ENCODE measurements at places on chromosomes 4 and X.

DNA sequence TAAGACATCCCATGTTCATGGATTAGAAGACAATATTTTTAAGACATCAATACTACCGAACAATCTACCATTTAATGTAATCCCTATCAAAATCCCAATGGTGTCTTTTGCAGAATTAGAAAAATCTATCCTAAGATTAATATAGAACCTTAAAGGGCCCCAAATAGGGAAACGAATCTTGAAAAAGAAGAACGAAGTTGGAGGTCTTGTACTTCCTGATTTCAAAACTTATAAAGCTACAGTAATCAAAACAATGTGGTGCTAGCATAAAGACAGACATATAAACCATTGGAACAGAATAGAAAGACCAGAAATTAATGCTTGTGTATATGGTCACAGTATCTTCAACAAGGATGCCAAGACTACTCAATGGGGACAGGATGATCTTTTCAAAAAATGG, 42.0 kb downstream of the CENPE start:
- DNase-seq: no peak

DNA sequence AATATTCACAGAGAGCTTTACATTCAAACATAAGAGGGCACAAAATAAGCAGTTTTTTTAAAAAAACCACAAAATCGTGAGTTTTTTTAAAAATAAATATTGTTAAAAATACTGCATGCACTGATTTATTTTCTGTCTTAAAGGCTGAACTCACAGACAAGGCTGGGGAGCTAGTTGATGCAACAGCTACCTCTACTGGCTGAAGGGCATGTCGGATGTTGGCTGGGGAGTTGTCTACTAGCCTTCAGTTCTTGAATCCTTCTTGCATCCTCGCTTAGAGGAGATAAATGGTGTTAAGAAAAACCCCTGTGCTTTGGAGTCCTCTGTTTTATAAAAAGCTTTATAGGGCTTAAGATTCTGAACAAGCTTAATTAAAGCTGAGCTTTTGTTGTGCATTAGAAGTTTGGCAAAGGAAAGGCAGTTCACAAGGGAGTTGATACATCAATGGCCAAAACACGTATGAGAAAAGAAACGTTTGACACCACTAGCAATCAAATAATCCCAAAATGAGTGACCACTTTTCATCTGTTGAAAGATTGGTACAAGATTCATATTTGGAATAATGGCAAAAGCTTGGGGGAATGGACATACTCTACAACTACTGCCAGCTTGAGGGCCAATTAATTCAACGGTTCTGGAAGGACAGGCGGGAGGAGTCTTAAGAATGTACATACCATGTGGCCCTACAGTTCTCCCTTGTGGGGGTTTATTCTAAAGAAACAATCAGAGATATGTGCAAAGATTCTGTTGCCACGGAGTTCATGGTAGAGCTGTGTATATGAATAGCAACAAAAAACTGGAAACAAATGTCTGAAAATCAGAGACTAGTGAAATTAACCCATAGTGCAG, 94.7 kb downstream of the SEL1L3 start:
- peak; percentile 75 for DNase-seq

DNA sequence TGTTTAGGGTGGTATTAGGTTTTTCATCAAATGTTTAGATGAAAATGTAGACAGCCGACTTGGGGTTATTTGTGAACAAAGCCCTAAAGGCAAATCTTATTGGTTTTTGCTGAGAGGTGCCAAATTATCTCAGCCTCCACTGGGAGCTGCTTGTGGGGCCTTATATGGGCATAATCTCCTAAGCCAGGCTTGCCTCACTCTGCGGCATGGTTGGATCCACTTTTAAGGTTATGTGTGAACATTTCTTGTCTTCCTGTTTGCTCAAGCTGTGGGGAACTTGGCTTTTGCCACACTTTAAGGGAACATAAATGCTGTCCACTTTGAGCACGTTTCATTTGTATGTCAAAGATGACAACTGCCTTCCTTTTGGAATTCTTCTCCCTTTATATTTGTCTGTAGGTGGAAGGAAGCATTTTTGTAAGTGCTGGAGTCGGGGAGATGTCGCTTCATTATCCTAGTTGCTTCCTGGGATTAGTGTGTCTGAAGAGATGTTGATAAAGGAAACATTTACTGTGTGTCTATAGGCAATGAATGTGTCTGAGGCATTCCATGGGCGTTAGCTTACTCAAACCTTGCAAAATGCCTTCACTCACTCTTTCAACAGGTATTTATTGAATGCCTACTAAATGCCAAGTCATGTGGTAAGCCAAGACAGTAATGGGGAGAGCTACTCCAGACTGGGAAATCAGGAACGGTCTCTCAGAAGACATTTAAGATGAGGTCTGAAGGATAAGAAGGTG, 78.3 kb downstream of the SLC9A6 start:
- DNase-seq: peak; percentile 30

- DNase-seq: no peak
Observed at GRCh38 chr4:72313121-72313520, 255.9 kb downstream of the ADAMTS3 start.

GRCh38 chrX:153777261-153778090, 3.4 kb upstream of the SRPK3 start:
- DNase-seq: no peak

DNA sequence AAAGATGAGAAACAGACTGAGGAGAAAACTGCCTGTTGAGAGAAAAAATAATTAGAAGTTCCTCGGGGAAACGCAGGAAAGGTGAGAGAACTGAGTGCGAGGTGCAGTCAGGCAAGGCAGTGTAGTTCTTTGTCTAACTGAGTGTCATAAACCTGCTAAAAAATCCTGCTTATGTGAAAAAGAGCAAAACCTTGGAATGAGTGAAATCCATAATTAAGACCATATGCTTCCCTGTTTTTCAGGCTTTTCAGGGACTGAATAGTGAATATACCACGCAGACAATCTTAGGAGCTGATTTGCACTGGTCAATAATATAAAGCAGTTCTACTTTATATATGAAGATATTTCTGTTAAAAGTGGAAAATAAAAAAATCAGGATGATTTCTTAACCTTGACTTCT, 104.9 kb downstream of the RASGEF1B start:
- DNase-seq: no peak

- DNase-seq: no peak
Observed at GRCh38 chr4:83389756-83390505, 55.3 kb upstream of the HPSE start.

DNA sequence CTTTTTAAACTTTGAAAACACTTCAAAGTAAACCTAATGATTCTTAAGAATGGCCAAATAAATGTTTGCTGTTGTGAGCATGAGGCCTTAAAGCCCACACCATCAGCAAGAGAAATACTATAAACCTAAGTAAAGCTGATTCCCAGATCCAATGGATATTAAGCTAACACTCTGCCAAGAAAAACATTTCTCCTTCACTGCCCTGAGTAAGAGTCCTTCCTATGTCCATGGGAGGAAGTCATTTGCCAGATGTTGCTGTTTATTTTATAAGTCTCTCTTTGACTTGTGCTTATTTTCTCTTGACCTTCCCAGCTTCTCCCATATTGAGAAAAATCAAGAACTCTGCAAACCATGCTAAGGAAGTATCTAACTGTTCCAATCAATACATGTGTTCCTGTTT, 154.3 kb upstream of the EDNRA start:
- DNase-seq: peak; percentile 82
